Stimulated activated CD8-positive, alpha-beta memory T cell treated with anti-CD3 and anti-CD28 coated beads, Interleukin-12 subunit alpha, Interleukin-12 subunit beta, amount 100 ng/mL, for 1 hour (primary cell): ENCODE measurements at places on chromosomes 16 and 17.

- DNase-seq = no peak
Observed at GRCh38 chr16:65771707-65772106, 594.8 kb upstream of the CDH5 start.

DNA sequence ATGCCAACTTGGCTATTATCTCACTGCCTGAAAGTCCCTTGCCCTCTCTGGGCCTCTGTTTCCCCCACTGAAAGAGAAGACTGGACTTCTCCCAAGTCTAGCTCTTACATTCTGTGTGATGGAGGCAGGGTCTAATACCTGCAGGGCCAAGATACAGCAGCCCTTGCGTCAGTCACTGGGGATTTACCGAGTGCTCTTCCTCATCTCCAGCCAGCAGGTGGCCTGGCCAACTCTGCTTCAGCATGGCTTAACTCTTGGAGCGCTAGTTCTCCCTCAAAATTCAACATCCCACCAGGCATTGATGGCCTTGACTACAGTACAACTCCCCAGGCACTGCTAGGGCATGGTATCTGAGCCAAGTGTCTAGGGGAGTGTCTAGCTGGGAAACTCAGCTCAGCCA lies 19.9 kb upstream of the MTMR4 start:
- DNase-seq = no peak

- DNase-seq = no peak
Observed at GRCh38 chr16:73711406-73712080, 585.1 kb upstream of the PSMD7 start.

DNA sequence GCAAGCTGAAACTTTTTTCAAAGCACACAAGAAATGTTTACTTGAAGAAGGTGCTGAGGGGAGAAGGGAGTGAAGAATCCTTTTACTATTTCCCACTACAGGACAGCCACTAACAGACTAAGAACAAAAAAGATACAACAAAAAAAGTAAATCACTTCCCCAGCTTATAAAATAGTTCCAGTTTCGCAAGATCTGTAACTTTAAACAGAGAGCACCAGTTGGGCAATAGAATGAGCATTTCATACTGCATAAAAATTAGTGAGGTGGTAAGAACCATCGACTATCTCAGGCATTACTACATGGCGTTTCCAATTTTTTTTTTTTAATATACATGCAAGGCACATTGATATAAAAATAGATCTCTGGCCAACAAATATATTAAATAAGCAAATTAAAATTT lies 11.1 kb downstream of the CRYBA1 start:
- DNase-seq = no peak

GRCh38 chr17:77645072-77646045 lies 313.1 kb upstream of the TNRC6C start:
- DNase-seq = peak; percentile 45

DNA sequence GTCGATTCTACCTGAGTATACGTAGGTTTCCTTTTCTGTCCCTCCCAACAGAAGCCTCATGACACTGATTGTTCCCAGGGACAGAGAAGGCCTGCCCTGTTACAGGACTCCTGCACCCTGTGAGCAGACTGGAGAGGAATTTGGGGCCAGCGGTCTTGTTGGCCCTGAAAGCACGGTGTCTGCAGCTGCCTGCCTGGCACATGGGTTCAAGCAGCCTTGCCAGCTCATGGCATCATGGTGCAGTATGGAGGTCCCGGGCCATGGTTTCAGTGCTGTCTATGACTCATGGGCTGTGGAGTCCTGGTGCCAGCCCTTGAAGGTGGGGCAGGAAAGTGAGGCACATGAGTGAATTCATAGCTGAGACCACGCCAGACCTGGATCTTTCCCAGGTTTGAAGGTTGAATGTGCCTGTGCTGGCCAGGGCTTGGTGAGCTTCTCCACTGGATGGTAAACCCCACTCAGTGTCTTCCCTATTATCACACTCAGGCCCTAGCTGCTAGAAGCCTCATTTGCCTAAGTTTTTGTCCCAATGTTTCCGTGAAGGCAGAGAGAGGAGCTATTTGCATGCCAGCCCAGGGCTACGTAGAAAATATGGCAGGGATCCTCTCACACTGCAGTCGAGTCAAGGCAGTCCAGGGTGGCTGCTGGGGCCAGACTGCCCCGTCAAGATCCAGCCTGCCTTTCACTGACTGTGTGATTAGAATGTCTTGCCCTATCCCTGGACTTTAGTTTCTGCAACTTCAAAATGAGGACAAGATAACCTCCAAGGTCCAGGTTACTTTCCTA lies 277.2 kb upstream of the CCL2 start:
- no peak for DNase-seq

DNA sequence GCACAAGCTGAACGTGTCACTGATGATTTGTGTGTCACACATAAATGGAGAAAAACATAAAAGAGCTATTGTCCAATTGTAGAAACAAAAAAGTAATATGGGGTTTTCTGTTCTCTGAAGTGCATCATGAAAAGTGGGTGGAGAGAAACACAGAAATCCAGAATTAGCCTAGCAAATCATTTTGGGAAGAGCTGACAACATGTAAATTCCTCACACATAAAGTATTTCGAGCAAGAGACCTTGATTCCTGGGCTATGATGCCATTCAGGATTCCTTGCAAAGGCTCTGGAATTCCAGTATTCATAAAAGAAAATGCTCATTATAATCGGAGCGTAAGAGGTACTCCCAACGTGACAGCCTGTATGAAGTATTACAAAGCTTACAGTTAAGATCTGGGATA lies 1.1 kb downstream of the DCUN1D3 start:
- DNase-seq = no peak

DNA sequence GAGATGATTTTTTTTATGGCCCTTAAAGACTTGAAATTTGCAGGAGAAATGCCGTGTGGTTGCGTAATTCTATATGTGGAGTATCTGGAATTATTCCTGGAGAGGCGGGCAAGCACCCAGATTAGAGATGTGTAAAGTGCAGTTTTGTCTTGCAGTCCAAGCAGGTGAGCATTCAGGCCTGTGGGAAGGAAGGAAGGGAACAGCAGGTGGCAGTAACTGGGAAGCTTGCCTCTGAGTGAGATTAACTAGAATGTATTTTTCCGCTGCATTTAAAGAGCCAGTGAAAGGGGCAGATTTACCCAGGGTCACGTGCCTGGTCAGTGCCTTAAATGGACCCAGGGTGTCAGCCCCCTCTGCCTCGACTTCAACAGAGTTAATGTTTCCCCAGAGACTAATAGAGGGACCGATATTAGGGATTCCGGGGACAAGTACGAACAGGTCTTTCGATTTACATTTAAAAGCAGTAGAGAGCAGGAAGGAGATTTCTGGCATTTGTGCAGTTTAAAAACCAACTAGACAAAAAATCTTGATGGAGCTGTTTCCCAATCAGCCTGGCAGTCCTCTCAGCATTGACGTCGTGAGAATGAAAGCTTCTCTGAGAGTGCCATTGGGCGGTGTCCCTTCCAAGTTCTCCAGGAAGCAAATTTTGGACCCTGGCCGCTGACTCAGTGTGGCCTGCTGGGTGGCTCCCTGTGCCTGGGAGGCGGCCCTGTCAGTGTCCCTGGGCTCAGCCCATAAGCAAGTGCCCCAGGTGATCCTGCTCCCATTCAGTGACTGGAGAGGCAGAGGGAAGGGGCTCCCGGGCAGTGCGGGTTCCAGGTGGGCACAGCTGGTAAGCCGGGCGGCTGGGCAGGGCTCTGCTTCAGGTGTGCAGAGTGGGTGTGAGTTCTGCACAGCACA lies 38.2 kb downstream of the KSR1 start:
- no peak for DNase-seq

DNA sequence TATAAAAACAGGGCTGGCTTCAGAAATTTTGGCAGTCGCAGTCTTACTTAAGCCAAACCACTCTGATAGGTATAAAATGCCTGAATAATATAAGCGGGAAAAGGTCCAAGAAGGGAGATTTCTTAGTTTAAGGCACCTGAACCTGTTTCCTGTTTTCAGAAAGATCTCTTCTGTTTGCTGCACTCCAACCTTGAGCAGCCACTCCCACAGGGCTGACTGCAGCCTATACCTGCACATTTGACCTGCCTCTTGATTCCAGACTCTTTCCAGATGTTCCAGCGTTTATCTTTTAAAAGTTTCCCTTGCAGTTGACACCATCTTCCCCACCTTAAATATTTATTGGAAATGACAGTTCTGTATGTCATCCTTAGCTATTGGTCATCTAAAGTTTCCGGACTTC lies 132.2 kb downstream of the SKAP1 start:
- DNase-seq = no peak

- DNase-seq = no peak
Observed at GRCh38 chr17:38338053-38338452, 5.7 kb downstream of the GPR179 start.

- no peak for DNase-seq
Observed at GRCh38 chr16:47230296-47230695, 86.6 kb upstream of the NETO2 start.

DNA sequence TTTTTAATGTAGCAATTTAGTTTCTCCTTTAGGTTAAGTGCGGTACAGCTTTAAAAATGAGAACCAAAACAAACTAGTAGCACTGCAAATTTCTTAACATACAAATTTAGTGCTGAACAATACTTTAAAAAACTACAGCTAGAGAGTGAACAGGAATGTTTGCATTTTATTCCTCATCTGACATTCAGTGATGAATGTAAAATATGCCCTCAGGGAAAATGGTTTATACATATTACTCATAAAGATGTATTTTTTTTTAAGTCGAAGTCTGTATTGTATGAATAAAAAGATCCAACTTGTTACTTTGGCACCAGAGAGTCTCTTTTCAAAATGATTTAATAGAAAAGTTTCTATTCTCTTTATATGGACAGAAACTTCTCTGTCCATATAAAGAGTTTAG lies 96.8 kb downstream of the BRIP1 start:
- no peak for DNase-seq

DNA sequence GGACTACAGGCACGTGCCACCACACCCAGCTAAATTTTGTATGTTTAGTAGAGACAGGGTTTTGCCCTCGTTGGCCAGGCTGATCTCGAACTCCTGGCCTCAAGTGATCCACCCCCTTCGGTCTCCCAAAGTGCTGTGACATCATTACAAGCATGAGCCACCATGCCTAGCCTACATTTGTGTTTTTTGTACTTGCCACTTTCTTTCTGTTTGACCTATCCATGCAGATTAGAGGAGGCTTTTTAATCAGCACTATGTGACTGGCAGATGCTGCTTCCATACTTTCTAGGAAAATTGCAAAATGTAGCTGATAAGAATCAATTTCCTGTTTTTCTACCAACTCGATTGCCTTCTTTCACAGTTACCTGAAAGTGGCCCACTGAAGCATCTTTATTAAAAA lies 57.3 kb downstream of the B9D1 start:
- DNase-seq = no peak

DNA sequence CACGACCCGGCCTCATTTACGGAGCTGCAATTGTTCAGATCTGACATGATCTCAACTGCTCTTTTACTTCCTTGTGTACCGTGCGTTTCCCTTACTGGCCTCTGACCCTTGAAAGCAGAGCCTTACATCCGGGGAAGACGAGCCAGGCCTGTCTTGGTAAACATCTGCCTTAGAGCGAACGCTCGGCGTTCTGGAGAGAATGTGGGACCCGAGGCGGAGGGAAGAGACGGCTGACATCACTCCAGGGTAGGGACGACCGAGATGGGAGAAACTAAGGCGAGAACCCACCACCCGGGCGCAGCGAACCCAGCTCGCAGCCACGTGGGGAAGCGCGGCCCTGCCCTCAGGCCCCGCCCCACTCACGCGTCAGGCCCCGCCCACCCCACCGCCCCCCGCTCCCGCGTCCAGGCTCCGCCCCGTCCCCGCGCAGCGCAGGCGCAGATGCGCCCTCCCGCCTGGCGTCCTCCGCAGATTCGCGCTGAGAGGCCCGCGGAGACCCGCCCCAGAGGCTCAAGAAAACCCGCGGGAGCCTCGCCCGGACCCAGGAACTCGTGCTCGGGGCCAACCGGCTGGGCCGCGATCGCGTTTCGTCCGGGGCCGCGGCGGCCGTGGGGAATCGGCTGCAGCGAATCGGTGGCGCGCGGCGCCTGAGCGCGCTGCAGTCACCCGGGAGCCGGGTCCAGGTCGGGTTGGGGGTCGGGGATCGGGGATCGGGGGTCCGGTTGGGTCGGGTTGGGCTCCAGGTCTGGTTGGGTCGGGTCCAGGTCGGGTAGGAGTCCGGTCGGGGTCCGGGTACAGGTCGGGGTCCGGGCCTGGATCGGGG lies at the start of gene TELO2:
Gene TELO2, plus strand, starts transcription at position 438 of the 823 bp plus-strand sequence. CDS start 922 bp downstream, outside the sequence.
- DNase-seq = peak; percentile 78

DNA sequence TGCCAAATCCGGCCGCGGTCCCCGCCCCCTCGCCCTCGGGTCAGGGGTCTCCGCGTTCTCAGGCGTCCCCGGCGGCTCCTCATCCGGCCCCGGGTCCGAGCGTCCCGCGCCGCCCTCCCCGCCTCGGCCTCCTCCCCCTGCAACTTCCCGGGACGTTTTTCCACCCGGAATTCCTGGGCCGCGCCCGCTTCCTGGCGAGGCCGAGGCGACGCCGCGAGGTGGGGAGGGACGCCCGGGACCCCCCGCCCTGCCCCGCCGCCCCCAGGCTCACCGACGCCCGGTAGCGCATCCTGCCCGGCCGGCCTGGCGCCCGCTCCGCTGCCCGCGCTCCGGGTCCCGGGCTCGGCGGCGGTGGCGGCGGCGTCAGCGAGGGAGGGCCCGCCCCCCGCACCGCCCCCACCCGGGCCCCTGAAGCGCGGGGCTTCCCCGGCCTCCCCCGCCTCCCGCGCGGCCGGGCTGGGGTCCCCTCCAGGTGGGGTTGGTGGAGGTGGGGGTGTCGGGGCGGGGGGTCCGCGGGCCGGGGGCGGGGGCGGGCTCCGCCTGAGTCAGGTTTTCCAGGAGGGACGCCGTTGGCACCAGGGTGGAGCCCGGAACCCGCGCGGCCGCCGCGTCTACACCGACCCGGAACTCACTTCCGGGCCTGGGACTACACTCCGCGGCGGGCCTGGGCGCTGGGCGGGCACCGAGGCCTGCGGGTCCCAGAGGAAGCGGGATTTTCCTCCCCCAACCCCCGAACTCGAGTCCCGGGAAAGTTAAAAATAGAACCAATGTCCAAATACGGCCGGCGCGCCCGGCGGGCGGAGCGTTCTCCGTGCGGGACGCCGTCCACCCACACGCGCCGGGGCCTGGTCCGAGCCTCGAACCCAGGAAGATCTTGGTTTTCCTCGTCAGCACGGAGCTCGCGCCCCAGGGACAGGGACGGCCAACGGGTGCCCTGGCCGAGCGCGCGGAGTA lies 6.8 kb downstream of the MYO1C start:
- DNase-seq = no peak

- no peak for DNase-seq
Observed at GRCh38 chr16:21268236-21268635, 9.9 kb downstream of the CRYM start.

- DNase-seq = no peak
Observed at GRCh38 chr16:88968589-88969280, 8.3 kb downstream of the CBFA2T3 start.

- no peak for DNase-seq
Observed at GRCh38 chr17:75096082-75096625, 8.4 kb downstream of the SLC16A5 start.
